Putamen (tissue), 1 donor: ENCODE measurements at places on chromosomes 11 and 22.

DNA sequence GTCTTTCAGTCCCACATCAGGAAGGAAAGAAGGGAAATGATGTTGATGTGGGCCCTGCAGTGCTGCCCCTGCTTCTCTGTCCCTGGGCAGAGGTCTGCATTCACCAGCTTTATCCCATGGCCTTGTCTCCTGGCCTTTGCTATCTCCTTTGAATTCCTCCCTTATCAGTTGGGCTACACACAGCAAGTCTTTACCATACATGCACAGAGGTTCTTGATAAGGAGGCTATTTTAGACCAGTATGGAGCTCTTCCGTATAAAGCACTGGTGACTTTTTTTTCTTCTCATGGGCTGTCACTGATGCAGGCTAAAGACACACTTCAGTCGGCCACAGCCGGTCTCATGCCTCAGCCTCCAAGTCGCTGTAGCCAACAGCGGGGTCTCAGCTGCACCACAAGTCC lies 20.2 kb downstream of the MYO18B start:
- no peak for DNase-seq

- peak; percentile 98 for DNase-seq
These were observed at the start of gene FIBP for GRCh38 chr11:65888163-65888814. Gene FIBP (minus strand): TSS chr11:65888471. CDS start chr11:65888418, 53 bp downstream.

- no peak for DNase-seq
These were observed 41.5 kb upstream of the PPARA start for GRCh38 chr22:46108564-46109473.

DNA sequence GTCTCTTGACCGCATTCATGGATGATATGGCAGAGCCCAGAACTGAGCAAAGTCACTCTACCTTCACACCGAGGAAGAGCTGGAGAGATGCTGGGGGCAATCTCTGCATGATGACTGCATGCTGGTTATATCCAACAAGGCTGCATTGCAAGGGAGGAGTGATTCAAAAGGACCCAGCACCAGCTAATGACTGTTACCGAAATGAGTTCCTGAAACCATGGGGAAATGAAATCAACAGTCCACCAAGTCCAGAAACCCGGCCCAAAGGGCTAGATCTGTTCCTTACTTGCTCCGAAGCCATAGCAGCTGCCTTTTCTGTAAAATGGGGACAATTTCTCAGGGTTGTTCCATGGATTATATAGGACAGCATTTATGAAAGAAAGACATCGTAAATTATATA lies 1.2 kb upstream of the SMIM35 start:
- no peak for DNase-seq

- no peak for DNase-seq
These were observed 47.5 kb upstream of the LRRC55 start for GRCh38 chr11:57134284-57134683.

GRCh38 chr11:63518548-63518947 lies 12.7 kb downstream of the LGALS12 start:
- DNase-seq = no peak

DNA sequence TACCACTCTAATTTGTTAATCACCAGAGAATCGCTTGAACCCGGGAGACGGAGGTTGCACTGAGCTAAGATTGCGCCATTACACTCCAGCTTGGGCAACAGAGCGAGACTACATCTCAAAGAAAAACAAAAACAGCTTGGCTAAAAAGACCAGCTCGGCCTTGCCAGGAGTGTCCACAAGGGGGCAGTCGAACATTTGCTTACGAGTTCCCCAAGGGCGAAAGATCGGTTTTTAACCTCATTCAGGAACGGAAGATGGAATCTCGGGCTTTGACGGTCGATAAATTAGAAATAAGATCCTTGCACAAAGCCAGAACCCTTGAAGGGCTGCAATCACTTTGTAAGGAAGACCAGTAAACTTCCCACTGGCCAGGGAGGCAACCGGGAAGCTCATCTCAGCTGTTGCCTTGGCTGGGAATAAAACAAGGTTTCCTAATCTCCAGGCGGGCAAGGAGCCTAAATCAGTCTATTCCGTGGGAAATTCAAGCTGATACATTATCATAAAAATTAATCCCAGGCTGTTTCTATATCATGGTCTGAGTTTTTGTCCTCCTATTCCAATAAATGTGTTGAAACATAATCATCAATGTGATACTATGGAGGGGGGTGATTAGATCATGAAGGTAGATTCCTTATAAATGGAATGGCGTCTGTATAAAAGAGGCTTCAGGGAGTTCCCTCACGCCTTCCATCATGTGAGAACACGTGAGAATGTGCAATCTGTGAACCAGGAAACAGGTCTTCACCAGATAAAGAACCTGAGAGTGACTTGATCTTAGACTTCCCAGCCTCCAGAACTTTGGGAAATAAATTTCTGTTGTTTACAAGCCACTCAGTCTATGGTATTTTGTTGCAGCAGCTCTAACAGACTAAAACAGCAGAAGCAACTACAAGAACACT lies 14.9 kb upstream of the SLC29A2 start:
- peak; percentile 78 for DNase-seq

DNA sequence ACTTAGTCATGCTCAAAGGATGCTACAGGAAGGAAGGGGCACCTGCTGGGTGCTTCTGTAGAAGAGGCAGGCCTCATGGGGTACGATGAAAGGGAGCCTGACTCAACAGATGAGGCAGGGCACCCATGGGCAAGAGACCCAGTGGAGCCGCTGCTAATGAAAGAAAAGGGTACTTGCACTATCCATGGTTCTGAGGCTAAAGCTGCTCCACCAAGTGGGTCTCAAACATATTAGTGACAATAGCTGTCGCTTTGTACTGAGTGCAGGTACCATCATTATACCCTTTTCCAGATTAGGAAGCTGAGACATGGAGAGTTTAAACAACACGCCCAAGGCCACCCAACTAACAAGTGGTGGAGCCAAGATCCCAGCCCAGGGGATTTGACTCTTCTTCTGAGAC lies 127.5 kb upstream of the SERPIND1 start:
- DNase-seq = no peak

DNA sequence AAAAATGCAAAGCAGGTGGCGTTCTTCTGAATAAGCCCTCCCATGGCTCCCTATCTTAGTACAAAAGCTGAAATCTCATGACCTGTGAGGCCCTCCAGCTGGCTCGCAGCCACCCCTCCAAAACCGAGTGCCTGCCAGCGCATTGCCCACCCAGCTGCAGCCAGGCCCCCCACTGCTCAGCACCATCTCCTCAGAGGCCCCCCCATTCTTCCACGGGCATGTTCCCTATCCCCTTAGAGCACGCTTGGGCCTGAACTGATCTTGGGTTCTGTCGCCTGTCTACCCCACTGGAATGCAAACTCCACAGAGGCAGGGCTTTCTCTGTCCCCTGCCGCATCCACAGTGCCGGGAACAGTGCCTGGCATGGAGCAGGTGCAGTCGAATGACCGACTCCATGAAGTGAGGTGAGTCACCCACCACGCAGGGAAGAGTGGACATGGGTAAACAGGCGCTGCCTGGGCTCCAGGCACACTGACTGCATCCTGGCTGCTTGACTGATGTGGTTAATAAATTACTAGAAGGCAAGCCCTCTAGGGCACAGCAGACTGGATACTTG lies 11.3 kb upstream of the EFCAB6 start:
- DNase-seq = no peak

DNA sequence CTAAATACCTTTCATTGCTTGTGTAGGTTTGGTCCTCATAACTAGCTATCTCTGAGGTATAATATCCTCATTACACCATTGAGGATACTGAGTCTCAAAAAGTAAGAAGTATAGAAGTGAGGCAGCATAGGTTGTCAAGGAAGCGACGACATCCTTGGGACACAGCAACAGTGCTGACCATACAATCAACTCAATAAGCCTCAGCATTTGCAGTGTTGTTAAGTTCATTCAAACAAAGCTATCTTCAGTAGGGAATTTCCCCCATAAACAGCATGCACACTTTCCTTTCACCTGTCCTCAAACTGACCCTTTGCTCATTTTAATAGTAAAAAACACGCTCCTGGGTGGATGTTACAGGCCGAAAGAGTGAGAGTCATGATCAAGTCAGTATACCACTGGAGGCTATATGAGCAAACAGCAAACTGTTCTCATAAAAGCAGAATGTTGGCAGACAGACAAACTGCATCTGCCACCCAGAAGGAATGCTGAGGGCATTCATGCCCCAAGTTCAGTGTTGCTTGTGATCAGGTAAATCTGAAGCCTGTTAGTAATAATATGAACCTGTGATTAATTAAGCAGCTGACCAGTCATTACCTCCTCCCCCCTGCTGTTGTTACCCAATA lies 756.2 kb upstream of the TENM4 start:
- DNase-seq = no peak

- DNase-seq = no peak
These were observed 21.8 kb upstream of the RNASEH2C start for GRCh38 chr11:65742353-65742752.

- DNase-seq = peak; percentile 92
These were observed at the start of gene PHLDB1 for GRCh38 chr11:118607401-118608359. Gene PHLDB1 (plus strand): TSS chr11:118607615. CDS start chr11:118613837, 6,222 bp downstream.

GRCh38 chr11:132770829-132771530 lies 761.3 kb downstream of the OPCML start:
- no peak for DNase-seq

DNA sequence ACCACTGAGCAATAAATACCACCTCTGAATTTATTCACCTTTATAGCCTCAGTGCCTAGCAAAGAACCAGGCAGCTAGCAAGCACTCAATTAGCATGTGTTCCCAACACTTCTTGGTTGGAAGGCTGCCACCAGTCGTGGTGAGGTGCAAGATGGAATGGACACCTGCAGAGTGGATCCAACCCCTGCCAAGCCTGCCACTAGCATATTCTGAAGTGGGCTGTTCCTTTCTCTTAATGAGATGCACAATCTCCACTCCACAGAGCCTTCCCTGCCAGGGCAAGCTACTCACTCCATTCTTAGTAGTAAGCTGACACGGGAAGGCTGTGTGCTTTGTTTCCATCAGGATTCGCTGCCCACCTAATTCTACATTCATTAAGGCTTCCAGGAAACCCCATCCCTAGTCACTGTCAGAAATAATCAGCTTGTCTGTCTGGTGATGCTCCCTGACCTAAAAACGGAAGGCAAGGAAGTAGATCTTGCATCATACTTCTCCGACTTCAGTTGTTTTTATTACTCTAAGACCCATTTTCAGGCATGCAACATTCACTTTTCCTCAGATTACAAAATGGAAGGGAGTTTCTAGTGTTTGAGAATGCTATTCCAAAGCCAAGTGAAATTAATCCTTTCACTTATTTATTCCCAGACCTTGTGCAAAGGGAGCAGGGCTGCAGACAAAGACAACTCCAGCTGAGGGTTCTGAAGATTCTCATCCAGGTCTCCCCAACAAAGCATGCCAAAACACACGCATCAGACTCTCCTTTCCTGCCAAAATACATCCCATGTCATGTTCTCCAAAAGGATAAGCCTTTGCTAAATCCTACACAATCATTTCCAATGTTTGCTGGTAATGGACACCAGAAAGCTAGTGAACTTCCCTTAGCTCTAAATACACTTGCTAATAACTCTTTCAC lies 128.0 kb downstream of the TENM4 start:
- DNase-seq = no peak

GRCh38 chr11:65501472-65502273 lies 2.8 kb downstream of the MALAT1 start:
- no peak for DNase-seq

GRCh38 chr11:64358536-64358906 lies 441 bp upstream of the RPS6KA4 start:
- no peak for DNase-seq

DNA sequence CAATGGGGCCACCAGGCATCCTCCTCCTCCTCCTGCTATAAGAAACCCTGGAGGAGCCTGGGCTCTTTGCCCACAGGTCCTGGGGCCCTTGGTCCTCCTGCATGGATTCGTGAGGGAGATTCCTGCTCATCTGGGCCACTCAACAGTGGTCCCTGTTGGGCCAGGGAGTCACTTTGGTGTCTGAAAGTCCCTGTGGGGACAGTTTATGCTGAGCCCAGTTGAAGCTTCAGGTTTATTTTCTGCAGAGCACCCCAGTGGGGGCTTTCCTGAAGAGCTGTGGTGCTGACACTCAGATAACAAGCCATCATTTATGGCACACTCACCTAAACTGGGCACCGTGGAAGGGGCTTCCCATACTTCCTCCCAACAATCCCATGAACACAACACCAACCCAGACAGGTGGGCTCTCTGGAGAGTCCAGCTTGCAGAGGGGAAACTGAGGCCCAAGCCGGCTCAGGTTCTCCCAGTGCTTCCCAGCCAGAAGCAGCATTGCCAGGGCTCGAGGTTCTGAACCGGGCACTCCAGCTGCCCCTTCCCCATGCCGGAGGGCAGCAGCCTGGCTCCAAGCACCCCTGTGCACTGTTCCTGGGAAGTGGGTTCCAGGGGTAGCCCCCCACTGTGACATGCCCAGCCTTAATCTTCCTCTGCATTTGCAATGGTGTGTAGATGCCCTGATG lies 91.3 kb downstream of the MYEOV start:
- DNase-seq = no peak

DNA sequence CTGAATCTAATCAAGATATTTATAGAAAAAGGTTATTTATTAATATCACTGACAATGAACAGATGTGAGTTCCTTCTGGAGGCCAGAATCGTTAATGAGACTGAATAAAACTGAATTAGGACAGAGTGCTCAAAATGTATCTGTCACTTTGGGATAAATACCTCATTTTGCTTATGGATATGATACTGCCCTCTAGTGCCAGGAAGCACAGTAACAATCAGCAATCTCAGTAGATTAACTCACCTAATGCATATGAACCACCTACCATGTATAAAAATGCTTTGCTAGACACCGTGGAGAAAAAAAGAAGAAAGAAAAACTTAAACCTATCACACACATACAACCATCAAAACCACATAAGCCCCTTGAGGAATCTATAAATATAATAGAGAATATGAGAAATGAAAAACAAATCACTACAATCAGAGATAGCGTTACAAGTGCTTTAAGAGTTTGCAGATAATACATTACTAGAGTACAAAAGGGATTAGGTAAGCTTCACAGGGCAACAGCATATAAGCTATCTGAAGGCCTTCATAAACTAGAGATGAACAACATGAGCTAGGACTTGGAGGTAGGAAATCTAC lies 117.4 kb downstream of the SGSM3 start:
- DNase-seq = no peak

DNA sequence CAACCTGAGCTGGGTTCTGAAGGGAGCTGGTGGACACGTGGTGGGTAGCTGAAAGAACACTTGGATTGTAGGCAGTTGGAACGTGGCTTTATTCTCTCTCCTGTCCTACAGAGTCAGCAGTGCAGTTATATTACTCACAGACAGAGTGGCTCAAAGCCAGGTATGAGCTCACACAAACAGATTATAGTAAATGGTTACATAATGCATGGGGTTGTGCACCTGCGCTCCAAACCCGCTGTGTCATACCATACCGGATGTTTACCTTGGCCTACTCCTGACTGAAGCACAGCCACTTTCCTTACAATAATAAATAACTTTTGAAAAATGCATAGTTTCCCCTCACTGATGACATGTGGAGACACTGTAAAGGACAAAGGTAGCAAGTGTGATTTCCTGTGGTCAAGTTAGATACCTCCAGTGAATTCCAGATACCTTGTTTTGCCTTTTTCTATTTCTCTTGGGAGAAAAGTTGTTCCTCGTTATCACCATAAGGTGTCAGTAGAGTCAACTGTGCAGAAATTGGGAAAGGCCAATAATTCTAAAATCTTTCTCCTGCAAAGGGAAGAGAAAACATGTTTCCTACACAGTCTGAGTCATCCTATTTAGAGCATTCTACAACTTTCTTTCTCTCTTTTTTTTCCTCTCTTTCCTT lies 13.5 kb downstream of the MS4A6A start:
- no peak for DNase-seq
